ENCODE measurements at places on chromosomes 7 and 10.

DNA sequence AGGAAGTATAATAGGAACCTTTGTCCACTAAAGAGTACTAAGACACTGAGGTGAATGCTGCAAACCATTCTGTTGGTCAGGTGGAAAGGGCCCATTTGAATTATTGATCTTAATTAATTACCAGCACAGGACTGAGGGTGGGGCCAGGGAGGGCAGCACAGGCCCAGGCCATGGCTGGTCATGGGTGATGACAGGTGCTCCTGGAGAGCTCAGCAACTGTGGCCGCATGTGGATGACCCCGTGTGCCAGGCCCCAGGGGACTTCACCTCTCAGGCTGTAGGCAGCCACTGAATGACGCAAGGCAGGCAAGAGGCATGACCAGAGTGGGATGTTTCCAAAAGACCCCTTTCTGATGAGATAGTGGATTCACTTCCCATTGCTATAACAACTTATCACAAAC lies 54.2 kb downstream of the HECW1 start:
- no peak for DNase-seq

DNA sequence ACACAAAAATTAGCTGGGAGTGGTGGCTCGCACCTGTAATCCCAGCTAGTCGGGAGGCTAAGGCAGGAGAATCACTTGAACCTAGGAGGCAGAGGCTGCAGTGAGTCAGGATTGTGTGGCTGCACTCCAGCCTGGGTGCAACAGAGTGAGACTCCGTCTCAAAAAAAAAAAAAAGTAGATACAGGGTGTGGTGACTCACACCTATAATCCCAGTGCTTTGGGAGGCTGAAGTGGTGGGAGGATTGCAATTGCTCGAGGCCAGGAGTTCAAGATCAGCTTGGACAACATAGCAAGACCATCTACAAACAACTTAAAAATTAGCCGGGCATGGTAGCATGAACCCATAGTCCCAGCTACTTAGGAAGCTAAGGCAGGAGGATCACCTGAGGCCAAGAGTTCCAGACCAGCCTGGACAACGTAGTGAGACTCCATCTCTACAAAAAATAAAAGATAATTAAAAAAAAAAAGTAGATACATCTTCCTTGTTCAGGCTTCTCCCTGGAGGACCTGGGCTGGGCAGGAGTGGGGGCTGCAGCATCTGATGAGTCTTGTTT lies 2.0 kb downstream of the MOSPD3 start:
- DNase-seq = no peak

- no peak for DNase-seq
These were observed 47.1 kb downstream of the MTURN start for GRCh38 chr7:30181736-30182522.

- DNase-seq = no peak
These were observed 6.7 kb upstream of the AIFM2 start for GRCh38 chr10:70139151-70139996.

- no peak for DNase-seq
These were observed 518.3 kb downstream of the ADRA2A start for GRCh38 chr10:111595173-111595572.

- DNase-seq = no peak
These were observed 29.6 kb downstream of the CAV1 start for GRCh38 chr7:116554436-116554835.

GRCh38 chr7:116862951-116863670 lies 724 bp downstream of the CAPZA2 start:
- no peak for DNase-seq

- DNase-seq = no peak
These were observed 143.8 kb downstream of the TES start for GRCh38 chr7:116354171-116354545.

GRCh38 chr10:120051671-120052070 lies 159.1 kb downstream of the SEC23IP start:
- DNase-seq = no peak

DNA sequence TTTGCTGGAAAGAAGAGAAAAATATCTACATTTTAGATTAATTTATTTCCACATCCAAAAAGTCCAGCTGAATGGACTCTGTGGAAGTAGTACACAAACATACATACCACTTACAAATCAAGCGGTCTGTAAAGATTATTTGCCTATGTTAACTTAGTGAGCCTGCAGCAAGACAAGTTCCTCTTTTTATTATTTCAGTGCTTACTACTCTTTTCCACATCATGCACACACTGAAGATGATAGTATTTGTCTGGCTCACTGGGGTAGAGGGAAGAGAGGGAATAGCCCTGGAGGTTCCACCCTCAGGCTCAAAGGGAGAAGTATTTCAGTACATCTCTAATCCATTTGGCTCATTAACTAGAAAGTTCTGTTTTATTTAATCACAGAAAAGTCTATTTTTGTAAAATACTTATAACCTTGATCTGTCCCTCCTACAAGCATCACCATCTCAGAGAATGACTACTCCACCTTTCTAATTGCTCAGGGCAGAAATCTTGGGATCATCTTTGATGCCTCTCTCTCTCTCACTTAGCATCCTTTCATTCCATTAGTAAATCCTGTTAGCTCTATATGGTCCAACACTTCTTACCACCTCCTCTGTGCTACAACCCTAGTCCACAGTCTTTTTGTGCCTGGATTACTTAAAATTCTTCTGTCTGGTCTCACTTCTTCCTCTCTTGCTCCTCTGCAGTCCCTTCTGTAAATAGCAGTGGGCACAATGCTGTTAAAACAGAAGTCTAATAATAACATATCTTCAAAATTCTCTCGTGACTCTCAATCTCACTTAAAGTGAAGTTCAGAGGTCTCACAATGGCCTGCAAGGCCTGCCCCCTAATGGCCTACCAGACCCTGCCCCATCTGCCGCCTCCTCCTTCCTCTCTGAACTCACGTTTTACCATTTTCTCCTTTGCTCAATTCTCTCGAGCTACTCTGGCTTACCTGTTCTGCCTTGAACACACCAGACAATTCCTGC lies 64.3 kb upstream of the CCDC6 start:
- no peak for DNase-seq

DNA sequence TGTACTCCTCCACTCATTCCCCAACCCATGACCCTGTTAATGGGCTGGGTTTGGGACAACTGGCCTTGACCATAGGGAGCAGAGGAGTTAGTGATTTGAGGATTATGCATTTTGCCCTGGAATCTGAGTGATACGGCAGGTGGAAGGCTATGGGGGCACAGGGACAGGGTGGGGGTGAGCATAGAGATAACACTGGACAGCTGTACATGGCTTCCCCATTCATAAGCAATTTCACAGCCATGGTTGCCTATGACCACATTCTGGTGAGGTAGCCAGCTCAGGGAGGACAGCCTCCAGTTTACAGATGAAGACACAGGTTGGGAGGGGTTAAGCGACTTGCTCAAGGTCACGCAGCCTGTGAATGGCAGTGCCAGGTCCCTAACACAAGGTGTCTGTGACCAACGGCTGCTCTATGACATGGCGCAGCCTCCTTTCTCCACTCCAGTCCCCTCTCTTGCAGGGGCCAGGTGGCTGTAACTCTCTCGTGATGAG lies 319.5 kb downstream of the PLXNA4 start:
- no peak for DNase-seq

GRCh38 chr7:108136191-108136688 lies 6.1 kb upstream of the LAMB4 start:
- DNase-seq = no peak

DNA sequence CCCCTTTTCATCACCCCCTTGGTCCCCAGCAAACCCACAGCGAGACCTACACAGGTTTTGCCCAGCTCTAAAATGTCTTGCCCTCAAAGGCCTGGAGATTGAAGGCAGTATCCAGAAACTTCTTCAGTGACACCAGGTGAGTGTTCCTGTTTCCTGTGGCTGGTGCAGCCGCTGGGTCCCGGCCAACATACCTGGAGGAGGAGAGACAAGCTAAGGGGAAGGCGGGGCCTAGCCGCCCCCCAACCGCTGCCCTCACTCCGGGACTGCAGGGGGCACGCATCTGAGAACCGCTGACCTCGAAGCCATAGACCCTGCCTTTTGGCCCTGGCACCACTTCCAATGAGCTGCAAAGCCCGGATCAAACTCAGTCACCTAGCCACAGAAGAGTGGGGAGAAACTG lies 27.0 kb downstream of the OGDHL start:
- no peak for DNase-seq

- DNase-seq = no peak
These were observed 698.9 kb downstream of the GRID1 start for GRCh38 chr10:85667638-85668233.

DNA sequence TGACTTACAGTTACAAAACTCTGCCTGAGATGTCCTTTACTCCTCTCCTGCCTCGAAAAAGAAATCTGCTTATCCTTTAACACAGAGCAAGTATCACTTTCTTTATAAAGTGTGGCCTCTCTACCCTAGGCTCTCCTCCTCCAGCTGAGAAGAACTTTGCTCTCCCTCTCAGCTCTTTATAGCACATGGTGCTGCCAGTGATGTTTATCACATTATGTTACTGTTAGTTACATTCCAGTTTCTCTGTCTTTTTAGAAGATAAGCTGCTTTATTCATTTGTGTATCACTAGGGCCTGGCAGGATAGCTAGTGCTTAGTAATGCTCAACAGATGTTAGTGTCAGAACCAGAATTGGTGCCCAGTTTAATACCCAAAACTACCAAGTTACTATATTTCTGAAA lies 41.1 kb upstream of the TMEM229A start:
- no peak for DNase-seq

GRCh38 chr10:104296687-104297436 lies 27.9 kb downstream of the GSTO2 start:
- no peak for DNase-seq

DNA sequence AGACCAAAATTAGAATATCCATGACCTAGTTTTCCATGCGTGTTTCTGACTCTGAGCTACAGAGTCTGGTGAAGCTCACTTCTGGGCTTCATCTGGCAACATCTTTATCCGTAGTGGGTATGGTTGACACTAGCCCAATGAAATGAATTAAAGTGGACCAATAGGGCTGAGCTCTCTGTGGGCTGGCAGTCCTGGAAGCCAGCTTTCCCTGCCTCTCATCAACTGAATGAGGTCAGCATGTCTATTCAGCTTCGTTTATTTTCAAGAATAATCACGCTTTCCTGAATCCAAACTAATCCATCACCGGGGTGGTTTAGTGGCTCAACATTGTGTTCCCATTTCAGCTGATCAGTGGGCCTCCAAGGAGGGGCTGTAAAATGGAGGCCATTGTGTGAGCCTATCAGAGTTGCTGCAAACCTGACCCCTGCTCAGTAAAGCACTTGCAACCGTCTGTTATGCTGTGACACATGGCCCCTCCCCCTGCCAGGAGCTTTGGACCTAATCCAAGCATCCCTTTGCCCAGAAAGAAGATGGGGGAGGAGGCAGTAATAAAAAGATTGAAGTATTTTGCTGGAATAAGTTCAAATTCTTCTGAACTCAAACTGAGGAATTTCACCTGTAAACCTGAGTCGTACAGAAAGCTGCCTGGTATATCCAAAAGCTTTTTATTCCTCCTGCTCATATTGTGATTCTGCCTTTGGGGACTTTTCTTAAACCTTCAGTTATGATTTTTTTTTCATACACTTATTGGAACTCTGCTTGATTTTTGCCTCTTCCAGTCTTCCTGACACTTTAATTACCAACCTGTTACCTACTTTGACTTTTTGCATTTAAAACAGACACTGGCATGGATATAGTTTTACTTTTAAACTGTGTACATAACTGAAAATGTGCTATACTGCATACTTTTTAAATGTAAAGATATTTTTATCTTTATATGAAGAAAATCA lies 35.5 kb downstream of the CAV1 start:
- no peak for DNase-seq
